ENCODE measurements at places on chromosomes 7 and 10. TPM values are rescaled to one million over a fixed set of nuclear protein-coding genes. Genes with fewer than 3 reads are reported as not detected.

The VSTM4 gene
- 25.1 TPM for total RNA-seq

The CFAP69 gene
- total RNA-seq: 8.2 TPM

The CPA4 gene
- not detected for total RNA-seq

The GPR15LG gene
- not detected for total RNA-seq

The ZNF365 gene
- 5.8 TPM for total RNA-seq

The LIPN gene
- total RNA-seq: 0.94 TPM

The CDNF gene
- total RNA-seq: 6.7 TPM

The CPVL gene
- total RNA-seq: 7.0 TPM

The DENND10 gene
- total RNA-seq: 23.0 TPM

The NANOS1 gene
- 19.9 TPM for total RNA-seq

The MACC1 gene
- 2.9 TPM for total RNA-seq

The LDB3 gene
- total RNA-seq: 21.8 TPM

The CPEB3 gene
- total RNA-seq: 4.7 TPM

The EN2 gene
- total RNA-seq: 0.13 TPM

The IKZF5 gene
- total RNA-seq: 12.9 TPM

The CRYGN gene
- total RNA-seq: not detected

The PLXDC2 gene
- 38.9 TPM for total RNA-seq

The ATOH7 gene
- not detected for total RNA-seq

The PTPRN2 gene
- total RNA-seq: 3.9 TPM

The FZD8 gene
- 8.1 TPM for total RNA-seq

The TAS2R41 gene
- total RNA-seq: not detected

The CLDN3 gene
- total RNA-seq: not detected

The COBL gene
- total RNA-seq: 59.7 TPM

The SPDYE9 gene
- total RNA-seq: not detected

The CNPY1 gene
- total RNA-seq: not detected

The ZNF783 gene
- 17.0 TPM for total RNA-seq

The BUD31 gene
- total RNA-seq: 69.8 TPM

The DOCK1 gene
- total RNA-seq: 54.8 TPM

The ADAMTS14 gene
- 0.27 TPM for total RNA-seq

The ADCY1 gene
- 0.62 TPM for total RNA-seq

The ZNF239 gene
- 6.8 TPM for total RNA-seq

The GIMAP4 gene
- 42.1 TPM for total RNA-seq

The SPDYE16 gene
- total RNA-seq: 0.42 TPM

The UTF1 gene
- total RNA-seq: not detected

The TLX1 gene
- not detected for total RNA-seq

The TMEM176B gene
- 69.3 TPM for total RNA-seq

The FAM20C gene
- total RNA-seq: 80.0 TPM

The DGKI gene
- total RNA-seq: 1.6 TPM

The FAM180A gene
- total RNA-seq: 2.6 TPM

The PAPSS2 gene
- total RNA-seq: 4.4 TPM

The STEAP4 gene
- 41.1 TPM for total RNA-seq

The CH25H gene
- total RNA-seq: 1.2 TPM

The IKZF1 gene
- 5.0 TPM for total RNA-seq

The CTNNA3 gene
- 5.1 TPM for total RNA-seq

The ELN gene
- total RNA-seq: 455 TPM

The BAMBI gene
- 6.0 TPM for total RNA-seq

The GPAM gene
- total RNA-seq: 9.0 TPM

The PAPOLB gene
- 0.19 TPM for total RNA-seq

The GPR37 gene
- total RNA-seq: 14.7 TPM

The AGR3 gene
- not detected for total RNA-seq

The GNG11 gene
- total RNA-seq: 30.9 TPM

The SFMBT2 gene
- 6.9 TPM for total RNA-seq

All from gastroesophageal sphincter (tissue), 4 donors.